ENCODE measurements at places on chromosomes 11 and 22.

- DNase-seq, result no peak
Observed at GRCh38 chr11:122317305-122317704, 201.3 kb upstream of the BLID start.

- no peak for DNase-seq
Observed at GRCh38 chr22:17199003-17199731, 20.1 kb downstream of the ADA2 start.

- DNase-seq, result no peak
Observed at GRCh38 chr11:818396-819128, at the start of gene PNPLA2. Gene PNPLA2 (plus strand): TSS chr11:818914. CDS start chr11:819719, 805 bp downstream.

- DNase-seq, result no peak
Observed at GRCh38 chr22:50440544-50441249, 34.1 kb downstream of the SBF1 start.

DNA sequence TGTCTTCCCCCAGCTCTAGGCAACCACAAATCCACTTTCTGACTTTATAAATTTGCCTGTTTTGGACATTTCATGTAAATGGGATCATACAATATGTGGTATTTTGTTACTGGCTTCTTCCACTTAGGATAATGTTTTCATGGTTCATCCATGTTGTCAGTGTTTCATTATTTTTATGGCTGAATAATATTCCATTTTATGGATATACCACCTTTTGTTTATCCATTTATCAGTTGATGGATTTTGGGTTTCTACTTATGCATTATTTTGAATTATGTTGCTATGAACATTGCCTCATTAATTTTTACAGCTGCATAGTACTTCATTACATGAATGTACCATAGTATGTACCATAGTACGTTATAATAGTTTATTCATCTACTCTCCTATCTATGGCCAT lies 5.1 kb downstream of the CABIN1 start:
- DNase-seq, result no peak

DNA sequence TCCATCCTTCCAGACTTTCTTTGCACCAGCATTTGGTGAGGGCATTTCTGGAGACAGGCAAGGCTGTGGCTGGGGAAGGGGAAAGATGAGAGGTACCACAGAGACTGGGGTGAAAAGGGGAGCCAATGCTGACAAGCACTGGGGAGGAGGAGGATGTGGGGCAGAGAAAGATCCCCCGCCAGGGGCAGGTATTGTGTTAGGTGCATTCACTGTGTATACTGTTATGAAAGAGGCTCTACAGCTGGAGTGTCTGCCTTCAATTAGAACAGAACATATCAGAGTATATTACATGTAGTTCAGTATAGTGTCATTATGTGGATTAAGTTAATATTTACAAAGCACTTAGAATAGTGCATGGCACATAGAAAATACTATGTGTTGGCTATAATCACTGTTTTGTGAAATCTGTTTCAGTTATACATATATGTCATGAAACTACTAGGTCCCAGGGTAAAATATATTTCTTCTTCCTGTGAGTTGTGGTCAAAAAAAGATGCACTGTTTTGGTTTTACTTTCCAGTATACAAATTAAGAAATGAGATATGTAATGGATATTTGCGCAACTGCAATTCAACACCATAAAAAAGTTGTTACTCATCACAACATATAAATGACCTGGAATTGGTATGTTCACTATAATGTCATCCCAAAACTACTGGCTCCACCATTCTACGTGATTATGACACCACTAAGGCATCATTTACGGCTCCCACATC lies 8.4 kb downstream of the MSANTD2 start:
- DNase-seq, result no peak

DNA sequence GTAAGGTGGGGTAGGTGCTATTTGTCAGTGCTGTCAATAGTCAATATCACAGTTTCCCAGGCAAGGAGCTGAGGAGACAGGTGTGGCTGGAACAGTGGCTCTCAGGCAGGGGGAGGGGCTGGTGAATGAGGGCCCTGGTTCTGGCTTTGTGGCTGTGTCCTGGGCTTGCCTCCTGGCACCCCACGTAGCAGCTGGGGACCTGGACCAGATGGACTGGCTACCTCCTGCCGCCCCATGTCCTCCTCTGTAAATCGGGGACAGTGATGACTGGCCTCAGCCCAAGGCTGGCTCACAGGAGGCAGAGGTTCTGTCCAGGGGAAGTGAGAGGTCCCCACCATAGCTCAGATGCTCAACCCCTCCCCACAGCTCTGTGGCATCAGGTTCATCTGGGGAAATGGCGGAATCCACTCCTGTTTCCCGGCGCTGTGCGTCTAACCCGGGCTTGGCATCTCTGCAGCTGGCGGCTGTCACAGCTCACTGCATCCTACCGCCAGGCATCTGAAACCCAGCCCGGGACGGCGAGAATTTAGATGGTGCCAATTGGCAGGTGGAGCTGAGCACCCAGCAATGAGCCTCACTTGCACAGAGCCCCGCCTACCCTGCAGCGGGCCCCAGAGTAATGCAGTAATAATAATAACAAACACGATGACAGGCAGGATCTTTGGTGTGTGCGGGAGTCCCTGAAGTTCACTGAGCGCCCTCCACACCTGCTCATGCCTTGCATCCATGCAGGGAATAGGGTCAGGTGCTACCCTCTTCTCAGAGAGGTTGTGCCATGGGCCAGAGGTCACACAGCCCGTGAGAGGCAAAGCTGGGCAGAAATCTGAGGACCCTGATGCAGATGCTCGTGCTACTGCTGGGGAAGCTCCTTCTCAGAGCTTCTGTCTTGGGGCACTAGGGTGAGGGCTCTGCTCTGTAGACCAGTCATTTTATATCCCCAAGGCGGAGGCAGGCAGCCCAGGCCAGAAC lies 27.8 kb upstream of the SHISAL1 start:
- DNase-seq, result no peak

DNA sequence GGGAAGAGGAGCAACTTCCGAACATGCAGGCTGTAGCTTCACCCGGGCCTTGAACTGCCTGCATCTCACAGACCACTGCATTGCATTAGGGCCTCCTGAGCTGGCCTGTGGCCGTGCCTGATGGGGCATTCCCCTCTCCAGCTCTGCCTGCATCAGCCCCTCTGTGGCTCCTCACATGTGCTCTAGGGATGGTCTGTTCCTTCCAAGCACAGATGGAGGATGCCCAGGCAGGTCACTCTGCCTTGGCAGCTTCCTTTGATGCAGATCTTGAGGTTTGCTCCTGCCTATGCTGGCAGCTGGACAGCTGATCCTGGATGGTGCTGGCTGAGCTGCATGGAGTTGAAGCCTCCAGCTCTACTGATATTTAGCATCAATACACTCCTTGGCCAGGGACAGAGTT lies 28.5 kb downstream of the AMPD3 start:
- no peak for DNase-seq

DNA sequence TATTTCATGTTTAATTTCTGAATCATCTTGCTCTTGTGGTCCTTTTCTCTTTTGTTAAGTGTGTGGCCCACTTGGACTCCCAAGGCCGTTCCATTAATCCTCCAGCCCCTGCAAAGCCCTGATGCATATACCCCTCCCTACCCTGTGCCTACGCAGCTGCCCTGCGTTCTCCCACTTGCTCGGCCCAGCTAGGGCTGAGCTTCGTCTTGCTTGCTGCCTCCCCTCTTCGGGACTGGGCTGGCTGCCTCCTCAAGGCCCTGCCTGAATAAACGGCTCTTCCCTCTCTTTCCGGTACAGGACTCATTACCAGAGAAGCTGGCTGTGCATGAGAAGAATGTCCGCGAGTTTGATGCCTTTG lies 28.5 kb downstream of the ARHGAP1 start:
- no peak for DNase-seq

DNA sequence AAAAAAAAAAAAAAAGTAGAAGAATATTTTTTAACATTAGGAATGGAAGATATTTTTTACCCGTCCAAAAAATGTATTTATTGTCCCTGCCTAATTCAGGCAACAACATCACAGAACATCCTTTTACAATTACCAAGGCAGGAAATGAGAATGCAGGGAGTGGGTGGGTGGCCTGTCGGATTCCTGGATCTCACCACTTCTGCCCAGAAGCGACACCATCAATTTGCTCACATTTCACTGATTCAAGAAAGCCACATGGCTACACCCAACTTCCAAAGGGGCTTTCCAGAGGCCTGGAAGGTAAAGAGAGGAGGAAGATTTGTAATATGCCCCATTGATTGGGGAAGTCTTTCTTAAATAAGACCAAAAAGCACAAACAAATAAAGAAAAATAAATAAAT lies 93.8 kb upstream of the CLPB start:
- no peak for DNase-seq

DNA sequence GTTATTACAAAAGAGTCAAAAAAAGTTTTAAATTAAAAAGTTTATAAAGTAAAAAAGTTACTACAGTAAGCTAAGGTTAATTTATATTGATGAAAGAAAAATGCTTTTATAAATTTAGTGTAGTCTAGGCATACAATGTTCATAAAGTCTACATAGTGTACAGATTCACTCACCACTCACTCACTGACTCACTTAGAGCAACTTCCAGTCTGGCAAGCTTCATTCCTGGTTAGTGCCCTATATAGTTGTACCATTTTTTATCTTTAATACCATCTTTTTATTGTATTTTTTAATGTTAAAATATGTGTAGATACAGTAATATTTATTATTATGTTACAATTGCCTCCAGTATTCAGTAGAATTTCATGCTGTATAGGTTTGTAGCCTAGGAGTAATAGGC lies 2.6 kb upstream of the MMP10 start:
- no peak for DNase-seq

GRCh38 chr11:119254239-119254638 lies 48.1 kb downstream of the CBL start:
- peak; percentile 17 for DNase-seq

DNA sequence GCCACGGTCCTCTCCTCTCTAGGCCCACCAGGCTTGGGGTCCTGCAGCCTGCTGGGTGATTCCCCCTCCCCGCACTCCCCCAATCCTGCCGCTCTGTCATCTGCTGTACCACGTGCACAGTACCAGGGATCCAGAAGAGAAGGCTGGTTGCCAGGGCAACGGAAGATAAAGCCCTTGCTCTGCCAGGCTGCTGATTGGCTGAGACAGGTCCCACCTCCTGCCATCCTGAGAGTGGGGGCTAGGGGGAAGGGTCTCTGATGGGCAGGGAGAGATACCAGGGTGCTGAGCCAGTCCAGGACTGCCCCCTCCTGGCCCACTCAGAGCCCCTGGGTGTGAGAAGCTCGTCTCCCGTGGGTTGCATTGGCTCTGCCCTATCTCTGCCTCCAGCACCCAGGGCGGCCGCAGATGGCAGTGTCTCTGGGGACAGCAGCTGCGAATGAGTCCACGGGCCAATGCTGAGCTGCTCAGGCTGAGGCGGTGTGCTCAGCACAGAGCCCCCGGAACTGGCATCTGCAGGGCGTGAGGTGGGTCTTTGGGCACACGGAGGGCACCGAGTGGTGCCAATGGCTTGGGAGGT lies at the start of gene SMIM45:
Gene SMIM45 (plus strand): TSS at position 253 of the 577 bp plus-strand sequence.
- DNase-seq, result no peak

DNA sequence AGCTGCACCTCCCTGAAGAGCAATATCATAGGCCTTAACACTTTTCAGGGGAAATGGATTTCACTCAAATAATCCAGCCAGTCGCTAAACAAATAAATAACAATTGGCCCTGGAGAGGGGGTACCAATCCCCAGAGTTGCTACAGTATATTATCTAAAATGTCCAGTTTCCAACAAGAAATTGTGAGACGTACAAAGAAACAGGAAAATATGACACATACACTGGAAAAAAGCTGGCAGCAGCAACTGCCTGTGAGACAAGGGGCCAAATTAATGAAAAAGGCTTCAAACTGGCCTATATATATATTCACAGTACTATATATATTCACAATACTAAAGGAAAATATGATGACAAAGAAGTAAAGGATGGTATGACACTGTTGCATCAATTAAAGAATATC lies 4.0 kb downstream of the NF2 start:
- no peak for DNase-seq

DNA sequence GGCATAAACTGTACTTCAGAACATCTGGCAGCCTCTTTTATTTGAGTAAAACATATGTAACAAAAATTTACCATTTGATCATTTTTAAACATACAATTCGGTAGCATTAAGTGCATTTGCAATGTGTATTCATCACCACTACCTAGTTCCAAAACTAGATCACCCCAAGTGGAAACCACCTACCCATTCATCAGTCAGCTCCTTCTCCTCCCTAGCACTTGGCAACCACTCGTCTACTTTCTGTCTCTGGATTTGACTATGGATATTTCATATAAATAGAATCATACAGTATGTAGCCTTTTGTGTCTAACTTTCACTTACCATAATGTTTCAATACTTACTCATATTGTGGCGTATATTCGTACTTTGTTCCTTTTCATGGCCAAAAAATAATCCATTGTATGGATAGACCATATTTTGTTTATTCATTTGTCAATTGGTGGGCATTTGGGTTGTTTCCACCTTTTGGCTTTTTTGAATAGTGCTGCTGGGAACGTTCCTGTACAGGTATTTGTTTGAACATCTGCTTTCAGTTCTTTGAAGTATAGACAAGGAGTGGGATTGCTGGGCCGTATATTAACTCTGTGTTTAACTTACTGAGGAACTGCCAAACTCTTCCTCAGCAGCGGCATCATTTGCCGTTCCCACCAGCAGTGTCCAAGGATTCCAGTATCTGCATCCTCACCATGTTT lies 27.2 kb upstream of the ADORA2A start:
- DNase-seq, result no peak

- no peak for DNase-seq
Observed at GRCh38 chr22:44964722-44965078, 45.1 kb downstream of the PHF21B start.

DNA sequence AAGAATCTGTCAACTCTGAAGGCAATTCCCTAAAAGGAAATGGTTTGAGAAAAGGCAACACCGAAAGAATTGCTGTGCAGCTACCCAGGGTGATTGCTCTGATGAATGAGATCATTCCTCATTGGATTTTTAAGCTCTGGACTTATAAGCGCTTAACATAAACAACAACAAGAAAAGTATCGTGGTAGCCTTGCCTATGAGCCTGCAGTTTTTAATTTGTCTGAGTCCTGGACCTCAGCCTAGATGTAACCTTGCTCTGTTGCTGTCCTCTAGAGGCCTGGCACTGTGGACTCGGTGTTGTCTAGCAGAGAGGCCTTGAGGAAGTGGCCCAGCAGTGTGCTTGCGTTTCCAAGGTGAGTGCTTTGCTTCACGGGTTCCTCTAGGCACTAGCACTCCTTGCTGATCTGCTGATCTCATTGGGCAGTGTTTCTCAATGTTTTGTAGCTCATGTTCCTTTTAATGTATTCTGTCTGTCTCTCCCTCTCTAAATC lies 20.4 kb downstream of the CCDC81 start:
- no peak for DNase-seq

GRCh38 chr22:41603873-41604332 lies 14.3 kb upstream of the PMM1 start:
- DNase-seq, result peak; percentile 41

DNA sequence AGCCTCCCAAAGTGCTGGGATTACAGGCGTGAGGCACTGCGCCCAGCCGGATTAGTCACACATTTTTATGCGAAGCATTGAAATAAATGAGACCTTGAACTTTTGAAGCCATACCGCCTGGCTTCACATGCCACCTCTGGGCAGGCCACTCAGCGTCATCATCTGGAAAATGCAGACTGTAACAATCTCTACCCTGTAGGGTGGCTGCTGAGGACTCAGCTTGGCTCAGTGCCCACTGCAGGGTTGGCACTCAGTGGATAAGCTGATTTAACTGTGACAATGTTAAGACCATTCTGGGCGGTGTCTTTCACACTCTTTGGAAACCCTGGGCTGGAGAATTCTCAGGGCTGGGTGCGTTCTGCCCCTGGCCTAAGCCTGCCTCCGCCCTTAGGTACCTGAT lies 8.5 kb downstream of the SH3BP1 start:
- DNase-seq, result no peak
